GM12891 (cell line): ENCODE measurements at places on chromosomes 1 and 21.

DNA sequence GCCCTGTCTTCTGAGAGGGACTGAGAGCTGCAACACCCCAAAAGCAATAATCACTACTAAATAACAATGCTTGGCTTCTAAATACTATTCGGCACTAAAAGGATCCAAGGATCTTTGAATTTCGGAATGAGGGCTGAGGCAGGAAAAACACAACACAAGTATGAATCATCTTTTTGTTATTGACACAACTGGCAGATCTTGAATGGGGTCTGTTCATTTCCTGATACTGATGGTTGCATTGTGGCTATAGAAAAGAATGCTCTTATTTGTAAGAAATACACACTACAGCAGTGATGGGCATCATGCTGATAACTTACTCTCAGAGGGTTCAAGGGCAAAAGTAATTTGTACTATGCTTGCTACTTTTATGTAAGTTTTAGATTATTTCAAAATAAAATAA lies 149.2 kb upstream of the PLD5 start:
- no peak for DNase-seq

DNA sequence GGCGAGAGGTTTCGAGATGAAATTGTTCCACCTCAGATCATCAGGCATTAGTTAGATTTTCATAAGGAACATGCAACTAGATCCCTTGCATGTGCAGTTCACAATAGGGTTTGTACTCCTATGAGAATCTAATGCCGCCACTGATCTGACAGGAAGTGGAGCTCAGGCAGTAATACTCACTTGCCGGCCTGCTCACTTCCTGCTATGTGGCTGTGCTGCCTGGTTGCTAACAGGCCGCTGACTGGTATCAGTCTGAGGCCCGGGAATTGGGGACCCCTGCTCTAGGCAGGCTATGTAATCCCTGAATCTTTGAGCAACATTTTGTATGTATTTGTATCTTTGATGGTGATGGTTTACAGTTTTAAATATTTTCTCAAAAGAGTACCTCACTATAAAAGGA lies 32.5 kb downstream of the XKR8 start:
- no peak for DNase-seq

- no peak for DNase-seq
These were observed 59.1 kb downstream of the HFM1 start for GRCh38 chr1:91345395-91346005.

GRCh38 chr1:209094384-209094783 lies 489.1 kb upstream of the CAMK1G start:
- DNase-seq: no peak

DNA sequence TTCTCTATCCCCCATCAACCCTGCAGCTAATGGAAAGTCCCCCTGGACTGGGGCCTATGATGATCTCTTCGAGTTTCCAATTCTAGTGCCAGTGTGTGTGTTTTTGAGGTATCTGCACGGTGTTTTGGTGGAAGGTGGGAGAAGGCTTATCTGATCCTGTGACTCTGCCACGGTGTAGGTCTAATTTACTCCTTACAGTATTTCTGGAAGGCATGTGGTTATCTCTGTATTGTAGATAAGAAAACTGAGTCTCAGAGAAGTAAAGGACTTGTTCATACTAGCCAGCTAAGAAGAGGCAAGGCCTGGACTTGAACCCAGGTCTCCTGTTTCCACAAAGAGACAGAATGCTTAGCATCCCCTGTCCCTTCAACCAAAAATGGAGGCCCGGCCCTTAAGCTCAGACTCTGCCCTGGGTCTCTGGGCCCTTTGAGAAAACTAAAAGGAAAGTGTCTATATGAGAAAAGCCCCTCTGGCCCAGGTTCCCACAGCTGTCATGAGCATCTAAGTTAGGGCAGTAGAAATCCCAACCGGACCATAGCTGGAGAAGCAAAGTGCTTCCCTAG lies 20.3 kb downstream of the RIMS3 start:
- DNase-seq: no peak

DNA sequence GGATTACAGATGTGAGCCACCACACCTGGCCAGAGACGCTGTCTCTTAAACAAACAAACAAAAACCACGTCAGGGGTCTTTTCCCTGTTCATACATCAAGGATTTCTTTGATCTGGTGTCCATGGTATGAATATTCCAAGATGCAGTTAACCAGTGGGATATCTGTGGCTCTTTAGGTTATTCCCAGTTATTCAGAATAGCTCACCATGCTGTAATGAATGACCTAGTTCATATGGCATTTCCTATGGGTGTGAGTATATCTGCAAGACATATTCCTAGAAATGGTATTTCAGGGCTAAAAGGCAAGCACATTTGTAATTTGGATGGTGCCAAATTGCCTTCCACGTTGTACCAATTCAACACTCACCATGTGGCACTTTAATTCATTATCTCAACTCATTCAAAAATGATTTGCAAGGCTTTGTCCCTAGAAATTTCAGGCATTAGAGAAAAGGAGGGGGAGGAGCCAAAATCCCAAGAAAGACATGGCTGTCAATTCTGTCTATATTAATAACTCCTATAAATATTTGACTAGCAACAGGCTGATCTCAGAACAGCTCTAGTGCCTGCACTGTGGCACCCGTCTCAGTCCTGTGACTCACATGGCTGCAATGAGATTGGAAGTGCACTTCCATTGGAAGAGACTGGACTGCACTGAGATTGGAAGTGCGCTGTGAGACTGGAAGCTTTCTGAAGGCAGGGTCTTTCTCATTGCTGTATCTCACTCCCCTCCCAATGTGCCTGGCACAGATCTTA lies 6.0 kb upstream of the STMN1 start:
- no peak for DNase-seq

DNA sequence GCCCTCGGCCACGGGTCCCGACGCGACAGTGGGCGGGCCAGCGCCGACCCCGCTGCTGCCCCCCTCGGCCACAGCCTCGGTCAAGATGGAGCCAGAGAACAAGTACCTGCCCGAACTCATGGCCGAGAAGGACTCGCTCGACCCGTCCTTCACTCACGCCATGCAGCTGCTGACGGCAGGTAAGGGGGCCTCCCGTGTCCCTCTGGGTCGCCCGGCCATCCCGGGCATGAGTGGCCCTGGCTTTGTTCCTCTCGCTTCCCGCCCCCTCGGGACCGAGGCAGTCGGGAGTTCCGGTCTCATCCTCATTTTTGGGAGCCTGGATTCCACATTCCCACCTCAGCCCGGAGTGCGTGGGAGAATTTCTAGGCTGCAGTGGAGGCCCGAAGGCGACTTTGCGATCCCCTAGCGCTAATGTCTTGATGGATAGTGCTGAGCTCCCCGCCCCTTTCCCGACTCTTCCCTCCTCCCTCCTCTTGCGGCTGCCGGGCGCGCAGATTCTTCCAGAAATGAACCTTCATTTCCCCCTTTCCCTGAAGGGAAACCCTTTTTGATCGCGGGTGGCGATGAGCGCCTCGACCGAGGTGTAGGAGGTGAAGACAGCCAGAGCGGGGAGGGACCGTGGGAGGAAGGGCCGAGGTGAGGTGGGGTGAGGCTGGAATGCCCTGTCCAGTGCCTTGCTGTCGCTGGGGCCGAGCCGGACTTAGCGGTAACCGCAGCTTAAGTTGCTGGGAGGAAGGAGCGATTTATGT lies 705 bp downstream of the KHDRBS1 start:
- no peak for DNase-seq

DNA sequence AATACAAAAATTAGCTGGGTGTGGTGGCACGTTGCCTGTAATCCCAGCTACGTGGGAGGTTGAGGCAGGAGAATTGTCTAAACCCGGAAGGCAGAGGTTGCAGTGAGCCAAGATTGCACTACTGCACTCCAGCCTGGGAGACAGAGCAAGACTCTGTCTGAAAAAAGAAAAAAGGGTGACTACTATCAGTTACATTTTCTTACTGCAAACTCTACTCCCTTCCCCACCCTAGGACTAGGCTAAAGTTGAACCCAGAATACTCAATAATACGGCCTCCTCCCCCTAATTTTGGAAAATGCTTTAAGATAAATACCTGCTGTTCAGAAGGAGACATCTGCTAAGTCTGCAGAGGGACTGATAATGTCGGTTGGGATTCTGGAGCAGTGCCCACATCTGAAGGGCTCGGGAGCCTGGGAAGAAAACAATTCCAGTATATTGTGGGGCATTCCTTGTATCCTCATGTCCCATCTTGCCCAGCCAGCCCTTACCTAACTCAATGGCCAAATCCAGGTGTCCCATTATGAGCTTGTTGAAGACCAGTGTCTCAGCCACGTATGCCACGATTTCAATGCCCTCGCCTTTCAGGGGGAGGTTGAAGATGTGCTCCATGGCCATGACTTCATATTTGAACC lies 89.7 kb downstream of the ADCY10 start:
- DNase-seq: no peak

DNA sequence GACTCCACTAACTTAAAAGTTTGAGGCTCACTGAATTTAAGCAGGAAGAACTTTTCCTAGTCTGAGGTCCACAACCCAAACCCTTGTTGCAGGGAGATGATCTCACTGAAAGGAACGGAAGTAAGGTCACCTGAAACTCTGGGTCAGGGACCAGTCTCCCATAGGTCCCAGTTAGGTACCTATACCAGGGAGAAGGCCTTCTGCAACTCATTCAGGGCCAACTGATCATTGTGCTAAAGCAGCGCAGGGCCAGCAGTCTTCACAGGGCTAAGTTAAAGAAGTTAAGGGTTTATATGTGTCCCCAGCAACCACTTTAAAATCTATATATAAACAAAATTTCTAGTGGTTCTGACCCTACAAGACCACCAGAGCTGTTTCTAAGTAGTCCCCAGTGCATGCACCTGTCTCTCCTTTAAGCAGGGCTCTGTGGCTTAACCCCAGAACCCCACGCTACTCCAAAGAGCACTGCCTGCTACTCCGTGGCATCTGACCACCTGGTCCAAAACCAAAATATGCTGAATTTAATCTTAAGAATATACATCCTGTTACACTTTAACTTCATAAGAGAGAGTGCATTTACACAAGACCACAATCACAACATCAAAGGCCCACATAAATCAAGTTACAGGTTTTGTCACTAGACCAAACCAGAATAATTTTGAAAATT lies 2.8 kb downstream of the SRSF10 start:
- DNase-seq: no peak

DNA sequence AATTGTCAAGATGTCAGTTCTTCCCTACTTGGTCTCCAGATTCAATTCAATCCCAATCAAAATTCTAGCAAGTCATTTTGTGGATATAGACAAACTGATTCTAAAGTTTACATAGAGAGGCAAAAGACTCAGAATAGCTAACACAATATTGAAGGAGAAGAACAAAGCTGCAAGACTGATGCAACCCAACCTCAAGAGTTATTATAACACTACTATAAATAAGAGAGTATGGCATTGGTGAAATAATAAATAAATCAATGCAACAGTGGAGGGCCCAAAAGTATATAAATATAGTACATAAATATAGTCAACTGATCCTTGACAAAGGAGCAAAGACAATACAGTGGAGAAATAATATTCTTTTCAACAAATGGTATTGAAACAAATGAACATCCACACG lies 49.7 kb downstream of the PRPF38A start:
- no peak for DNase-seq

GRCh38 chr1:47784497-47784822 lies 212.7 kb downstream of the TRABD2B start:
- no peak for DNase-seq

DNA sequence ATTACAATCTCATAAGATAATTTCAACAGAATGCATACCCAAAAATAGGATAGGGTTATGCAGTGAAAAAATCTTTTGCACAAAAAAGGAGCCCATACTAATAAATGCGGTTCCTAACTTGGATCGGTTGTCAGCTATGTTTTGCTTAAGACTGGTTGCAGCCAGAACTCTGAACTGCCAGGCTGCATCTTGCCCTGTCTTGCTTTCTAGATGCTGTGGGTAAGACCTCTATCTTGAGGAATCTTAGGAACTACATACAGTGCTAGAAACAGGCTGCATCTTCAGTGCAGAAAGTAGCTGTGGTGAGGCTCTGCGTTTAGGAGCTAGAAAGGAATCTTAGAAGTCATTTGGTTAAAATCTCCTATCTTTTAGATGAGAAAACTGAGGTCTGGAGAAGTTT lies 45.6 kb upstream of the PLA2G4A start:
- no peak for DNase-seq

GRCh38 chr1:23899070-23899469 lies 14.1 kb downstream of the CNR2 start:
- DNase-seq: no peak

DNA sequence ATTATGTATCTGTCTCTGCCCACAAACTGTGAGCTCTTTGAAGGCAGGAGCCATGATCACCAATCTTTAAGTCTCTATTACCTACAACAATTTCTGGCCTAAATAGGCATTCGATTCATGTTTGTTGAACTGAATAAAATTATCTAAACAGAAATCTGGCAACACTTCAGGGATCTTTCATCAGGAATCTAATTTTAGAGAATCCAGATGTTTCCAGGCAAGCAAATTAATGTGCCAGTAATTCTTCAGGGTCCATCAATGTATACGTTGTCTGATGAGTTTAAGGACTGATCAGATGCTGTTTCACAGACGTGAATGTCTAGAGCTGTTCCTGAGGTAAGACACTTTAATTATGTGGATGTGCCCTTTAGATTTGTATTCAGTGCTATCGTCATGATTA lies 524.4 kb downstream of the PTPRC start:
- DNase-seq: no peak

- DNase-seq: no peak
These were observed 675.1 kb upstream of the ADGRL2 start for GRCh38 chr1:81125672-81126071.

DNA sequence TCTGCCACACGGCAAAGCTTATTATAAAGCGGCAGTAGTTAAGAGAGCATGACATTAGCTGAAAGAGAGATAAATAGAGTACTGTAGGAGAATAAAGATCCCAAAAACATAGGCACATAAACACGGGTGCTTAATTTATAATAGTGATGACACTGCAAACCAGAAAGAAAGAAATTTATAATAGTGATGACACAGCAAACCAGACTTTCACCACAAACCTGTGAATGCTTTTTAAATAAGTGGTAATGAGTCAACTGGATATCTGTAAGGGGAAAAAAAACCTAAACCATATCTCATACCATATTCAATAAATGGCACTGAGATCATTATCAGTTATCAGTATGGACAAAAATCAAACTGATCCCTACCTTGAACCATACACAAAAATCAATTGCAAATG lies 25.5 kb downstream of the USP1 start:
- no peak for DNase-seq

DNA sequence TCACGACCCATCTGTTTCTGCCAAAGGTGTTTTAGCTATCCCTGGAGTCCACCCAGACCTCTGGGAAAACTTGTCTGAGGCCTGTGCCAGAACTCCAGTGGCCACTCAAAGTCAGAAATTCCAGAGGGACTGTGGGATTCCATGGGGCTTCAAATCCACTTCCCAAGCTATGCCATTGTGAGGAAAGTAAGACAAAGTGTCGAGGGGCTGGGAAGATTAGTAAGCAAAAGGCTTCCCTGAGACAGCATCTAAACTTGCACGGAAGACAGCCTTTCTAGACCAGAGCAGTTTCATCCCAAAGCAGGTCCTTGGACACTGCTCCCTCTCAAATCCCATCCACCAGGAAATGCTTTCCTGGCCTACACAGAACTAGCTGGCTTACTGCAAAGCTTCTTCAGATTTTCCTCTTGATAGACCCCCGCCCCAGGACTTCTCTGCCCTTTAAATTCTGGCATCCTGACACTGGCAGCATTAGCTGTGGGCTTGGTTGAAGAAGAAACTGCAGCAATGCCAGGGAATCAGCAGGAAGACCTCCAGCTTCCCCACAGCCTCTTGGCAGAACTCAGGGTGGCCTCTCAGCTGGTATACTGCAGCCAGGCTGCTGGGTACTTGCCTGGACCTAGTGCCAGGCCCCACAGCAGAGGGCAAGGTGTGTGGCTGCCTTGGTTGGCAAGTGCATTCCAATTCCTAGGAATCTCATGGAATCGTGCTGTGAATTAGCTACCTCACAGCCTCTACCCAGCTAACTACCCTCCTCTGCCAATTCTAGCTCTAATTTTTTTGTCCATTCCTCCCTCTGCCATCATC lies 27.3 kb upstream of the LMX1A start:
- DNase-seq: no peak
